ENCODE measurements at places on chromosomes 6 and 20.

DNA sequence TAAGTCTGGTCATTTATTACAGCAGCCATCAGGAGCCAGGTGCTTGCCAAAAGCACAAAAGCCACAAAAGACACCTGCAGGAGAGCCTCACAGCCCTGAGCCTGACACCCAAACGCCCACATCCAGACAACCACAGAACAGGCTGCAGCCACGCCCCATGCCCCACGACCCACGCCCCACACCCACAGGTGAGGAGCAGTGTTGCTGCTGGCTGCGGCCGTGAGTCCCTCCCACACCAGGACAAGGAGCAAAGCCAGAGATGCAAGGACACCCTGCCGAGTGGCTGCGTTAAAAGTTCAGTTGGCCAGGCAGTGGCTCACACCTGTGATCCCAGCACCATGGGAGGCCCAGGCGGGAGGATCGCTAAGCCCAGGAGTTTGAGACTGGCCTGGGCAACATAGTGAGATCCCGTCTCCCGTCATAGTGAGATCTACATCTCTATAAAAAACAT, 43.0 kb downstream of the SLC2A4RG start:
- no peak for DNase-seq

DNA sequence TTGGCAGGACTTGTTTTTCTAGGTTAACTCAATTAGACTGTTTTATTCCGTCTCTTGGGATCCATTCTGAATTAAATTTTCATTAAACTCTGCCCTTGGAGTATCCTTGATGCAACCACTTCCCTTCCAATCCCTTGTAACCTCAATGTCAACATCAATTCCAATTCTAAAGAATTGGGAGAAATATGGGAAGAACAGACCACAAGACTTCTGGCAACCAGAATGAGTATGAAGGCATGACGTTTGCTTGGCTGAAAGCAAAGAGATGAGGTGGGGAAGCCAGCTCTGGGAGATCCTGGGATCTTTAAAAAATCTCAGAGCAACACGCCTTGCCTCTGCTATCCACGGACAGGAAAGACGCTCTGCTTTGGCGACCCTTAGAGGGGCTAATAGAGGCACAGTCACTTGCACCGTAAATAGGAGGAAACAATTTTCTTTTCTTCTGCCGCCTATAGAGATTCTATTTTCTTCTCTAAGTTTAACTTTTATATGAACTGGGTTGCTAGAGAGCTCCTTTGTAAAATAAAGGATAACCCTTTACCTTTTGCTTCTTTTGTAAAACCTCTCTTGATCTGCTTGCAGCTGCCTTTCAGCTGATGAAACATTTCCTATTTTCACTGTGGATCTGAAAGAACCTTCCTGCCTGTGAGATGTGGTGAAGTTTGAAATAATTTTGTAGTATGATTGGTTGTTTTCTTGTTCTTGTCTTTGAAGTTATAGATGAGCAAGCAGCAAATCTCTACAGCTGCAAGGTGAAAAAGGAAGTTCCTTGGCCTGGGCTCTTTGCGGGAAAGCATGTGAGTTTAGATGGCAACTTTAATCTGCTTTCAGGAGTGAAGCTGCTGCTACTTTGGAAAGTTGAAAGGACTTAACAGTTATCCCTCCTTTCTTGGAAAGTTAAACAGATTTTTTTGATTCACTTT, at the start of gene ASIP:
Gene ASIP, plus strand, starts transcription at position 731 of the 923 bp plus-strand sequence. CDS start 18,952 bp downstream, outside the sequence.
- peak; percentile 7 for DNase-seq

DNA sequence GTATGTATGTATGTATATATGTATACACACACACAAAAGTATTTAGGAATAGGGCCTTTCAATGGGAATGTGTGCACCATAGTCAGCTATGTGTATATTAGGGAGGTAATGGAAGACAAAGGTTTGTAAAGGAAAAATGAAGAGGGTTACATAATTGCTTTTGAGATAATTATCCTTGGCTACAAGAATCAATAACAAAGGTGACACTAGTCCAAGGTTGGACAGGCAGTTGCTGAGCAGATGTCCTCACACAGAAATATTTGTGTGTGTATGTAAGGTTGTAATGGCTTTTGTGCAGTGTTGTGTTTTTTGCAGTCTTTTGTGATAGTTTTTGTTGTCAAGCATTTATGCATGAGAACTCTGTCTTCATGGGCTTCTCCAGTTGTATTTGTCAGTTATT, 157.9 kb upstream of the MARCKS start:
- DNase-seq = no peak

GRCh38 chr20:41040855-41041254, 12.2 kb downstream of the TOP1 start:
- no peak for DNase-seq

DNA sequence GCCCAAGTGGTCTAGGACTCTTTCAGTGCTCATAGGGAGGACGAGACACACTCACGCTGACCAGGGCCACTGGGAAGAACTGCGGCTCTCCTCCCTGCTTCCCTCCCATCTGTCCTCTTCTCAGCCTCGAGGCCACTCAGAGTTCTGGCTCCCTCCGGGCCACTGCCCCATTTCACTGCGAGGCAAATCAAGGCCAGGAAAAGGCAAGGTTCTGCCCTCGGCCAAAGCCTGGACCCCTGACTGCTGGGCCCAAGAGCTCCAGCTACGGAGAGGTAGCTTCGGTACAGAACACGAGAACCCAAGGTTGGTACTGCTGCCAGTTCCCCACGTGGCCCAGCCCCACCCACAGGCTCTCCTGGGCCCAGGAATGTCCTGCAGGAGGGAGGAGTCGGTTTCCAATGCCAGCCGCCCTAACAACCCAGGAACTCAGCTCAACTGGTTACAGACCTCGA, 14.7 kb downstream of the PI16 start:
- no peak for DNase-seq

DNA sequence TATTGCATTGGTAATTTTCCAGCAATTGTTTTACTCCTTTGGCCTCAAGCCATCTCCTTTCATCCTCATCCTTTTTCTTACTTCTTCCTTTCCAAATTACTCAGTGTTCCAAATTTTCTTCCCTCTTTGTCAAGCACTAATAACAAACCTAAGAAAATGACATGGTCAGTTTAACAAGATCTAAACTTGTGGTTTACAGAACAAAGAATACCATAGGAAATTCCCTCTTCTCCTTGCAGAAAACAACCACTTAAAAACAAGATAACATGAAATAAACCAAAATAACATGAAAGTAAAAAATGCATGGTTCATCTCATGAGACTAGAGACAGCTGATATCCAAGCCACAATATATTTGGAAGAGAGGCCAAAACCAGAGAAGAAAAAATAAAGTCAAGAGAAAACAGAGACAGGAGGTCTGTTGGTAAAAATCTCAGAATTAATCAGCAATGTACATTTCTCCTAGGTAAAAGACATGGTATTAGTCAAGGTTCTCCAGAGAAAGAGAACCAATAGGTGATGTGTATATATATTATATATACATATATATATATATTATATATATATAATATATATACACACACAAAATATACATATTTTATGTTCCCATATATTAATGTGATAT, 51.0 kb upstream of the SENP6 start:
- no peak for DNase-seq

DNA sequence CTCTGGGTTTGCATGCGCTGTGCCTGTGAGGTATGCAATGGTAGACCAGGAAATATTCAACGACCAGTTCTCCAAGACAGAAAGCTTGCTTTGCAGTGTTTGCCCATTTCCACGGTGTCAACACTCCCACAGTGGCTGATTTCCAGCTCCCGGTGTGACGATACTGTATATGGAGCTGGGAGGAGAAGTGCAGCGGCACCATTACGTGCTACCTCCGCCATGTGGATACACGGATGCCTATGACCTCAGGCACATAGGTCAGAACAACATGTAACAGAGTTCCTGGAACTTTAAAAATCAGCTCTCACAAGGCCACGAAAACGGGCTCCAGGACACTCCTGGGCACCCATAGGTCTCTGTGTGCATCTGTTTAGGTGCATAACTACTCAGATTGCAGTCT, 51.1 kb downstream of the NFATC2 start:
- no peak for DNase-seq

DNA sequence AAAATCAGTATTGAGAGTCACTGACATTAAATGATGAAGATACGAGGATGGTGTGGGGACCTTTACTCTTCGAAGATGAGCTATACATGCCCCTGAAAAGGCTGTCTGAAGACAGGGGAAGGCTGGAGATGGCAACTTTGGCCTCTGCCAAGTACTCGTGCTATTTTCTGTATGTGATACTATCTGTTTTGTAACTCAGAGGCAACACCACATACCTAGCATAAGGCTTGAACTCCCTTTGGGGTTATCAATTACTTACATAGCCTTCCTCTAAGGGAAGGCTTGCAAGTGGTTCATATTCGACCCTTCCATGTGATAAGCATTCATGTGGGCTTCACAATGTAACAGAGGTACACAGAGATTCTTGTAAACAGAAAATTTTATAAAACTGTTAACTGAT, 68.7 kb upstream of the FBXO30 start:
- no peak for DNase-seq

DNA sequence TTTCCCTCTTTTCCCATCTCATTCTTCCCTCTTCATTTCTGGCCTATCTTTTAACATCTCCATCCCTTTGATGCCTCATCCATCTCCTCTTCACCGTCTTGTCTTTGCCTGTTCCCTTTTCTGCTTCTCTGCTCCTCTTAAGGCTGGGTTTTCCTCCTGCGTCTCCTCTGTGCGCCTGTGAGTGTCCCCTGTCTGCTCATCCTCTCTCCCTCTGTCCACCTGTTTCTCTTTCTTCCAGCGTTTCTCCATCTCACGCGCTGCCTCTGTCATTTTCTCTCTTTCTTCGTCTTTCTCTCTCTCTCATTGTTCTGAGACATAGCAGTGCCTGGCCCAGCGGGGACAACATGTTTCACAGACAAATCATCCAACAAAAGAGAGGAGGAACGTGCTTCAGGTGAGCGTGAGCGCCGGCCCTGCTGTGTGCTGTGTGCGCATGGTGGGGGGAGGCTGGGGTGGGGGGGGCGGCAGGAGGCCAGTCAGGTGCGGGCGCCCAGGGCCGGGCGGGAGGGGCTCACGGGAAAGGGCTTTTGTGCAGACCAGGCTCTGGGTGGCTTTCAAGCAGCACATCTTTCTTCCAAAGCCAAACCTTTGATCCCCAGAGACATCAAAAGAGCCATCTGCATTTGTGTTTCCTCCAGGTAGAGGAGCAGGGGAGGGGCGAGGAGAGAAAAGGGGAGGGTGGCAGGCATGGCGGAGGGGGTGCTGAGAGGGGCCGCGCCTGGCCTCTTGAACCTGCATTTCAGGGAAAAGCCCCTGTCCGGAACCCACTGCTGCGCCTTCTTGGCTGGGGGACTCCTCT, 121.3 kb downstream of the VEGFA start:
- DNase-seq = no peak

- DNase-seq = peak; percentile 7
Measured at GRCh38 chr6:26331218-26332073, 33.6 kb upstream of the BTN3A2 start.

GRCh38 chr20:731891-732560, 36.3 kb downstream of the SLC52A3 start:
- no peak for DNase-seq

- no peak for DNase-seq
Measured at GRCh38 chr6:42690151-42690702, 32.2 kb downstream of the PRPH2 start.

- DNase-seq = no peak
Measured at GRCh38 chr6:9205645-9206044, 770.3 kb upstream of the SLC35B3 start.

- no peak for DNase-seq
Measured at GRCh38 chr20:25209911-25210310, 14.4 kb downstream of the ENTPD6 start.

GRCh38 chr20:8796088-8796660, 272.7 kb upstream of the PLCB4 start:
- no peak for DNase-seq

DNA sequence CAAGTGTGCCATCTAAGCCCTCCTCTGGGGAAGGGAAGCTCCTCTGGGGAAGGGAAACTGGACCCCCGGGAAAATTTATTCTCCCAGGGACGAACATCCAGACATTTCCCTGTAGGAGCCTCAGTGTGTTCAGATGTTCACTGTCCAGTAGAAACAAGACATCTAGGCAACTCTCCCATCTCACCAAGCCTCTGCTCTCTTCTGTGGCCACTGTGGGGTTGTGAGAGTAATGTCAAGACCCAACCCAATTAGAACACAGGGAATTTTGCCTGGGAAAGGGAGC, 3.6 kb upstream of the PTGIS start:
- DNase-seq = no peak

DNA sequence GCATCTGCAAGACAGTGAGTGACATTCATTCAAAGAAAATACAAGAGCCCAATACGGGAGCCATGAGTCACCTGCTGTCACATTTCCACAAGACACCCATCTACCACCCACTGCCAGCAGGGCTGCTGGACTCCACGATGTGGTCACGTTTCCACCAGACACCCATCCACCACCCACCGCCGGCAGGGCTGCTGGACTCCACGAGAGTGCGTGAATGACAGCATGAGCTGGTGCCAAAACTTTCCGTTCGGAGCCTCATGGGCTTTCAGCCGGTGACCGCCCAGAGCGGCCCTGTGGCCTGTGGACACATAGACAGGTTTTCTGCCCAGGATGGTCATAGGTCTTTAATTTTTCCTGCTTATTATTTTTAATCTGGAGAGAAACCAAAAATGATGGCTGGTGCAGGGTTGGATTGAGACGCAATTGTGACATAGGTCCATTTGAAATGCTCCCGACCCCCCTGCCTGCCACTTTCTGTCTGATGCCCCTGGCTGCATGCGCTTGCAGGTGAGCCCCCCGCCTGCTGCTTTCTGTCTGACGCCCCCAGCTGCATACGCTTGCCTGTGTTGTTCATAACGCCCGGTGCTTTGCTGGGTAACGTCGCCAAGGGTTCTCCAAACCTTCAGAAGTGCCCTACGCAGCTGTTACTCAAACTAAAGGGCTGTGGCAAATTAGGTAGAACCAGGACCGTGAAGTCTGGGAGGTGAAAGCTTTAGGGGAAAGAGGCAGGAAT, 59.1 kb upstream of the SMOC2 start:
- DNase-seq = no peak

DNA sequence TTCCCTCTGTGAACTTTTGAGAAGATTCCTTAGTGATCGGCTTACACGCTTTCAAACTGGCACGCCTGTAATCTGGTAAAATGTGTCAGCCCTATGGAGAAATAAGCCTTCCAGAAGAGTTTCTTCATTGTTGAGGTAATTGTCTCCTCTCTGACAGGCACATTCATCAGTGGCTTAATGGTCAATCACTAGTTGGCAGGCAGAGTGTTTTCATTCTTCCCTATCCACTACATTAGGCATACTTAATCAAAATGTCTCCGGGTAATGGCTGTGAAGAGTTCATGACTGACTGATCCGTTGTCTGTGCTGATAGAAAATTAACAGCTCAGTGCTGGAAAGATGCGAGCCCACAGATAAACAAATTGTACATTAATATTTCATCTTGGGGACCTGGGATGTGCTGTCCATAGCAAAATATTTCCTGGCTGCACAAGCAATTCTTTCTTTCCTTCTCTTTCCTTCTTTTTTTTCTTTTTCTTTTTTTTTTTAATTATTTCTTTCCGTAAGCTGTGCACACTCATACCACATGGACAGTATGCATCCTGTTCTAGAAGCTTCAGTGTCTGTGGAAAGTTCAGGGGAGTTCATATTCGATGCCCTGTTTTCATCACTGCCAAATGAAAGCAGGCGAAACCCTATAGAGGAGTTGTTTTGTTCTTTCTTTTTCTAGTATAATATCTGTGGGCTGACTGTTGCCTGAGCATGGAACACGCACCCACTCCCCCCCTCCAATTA, 31.4 kb downstream of the TSHZ2 start:
- no peak for DNase-seq

Data from suppressor macrophage (primary cell).